Activated naive CD8-positive, alpha-beta T cell treated with anti-CD3 and anti-CD28 coated beads, Interleukin-2, amount 10 ng/mL, durations not matched to agents 7 days and 5 days (primary cell): ENCODE measurements at places on chromosomes 13 and 19. TPM values are rescaled to one million over a fixed set of nuclear protein-coding genes. Genes with fewer than 3 reads are reported as not detected.

Gene IFNL1
- not detected for total RNA-seq

Gene CPT1C
- total RNA-seq = 2.1 TPM

Gene OR7G3
- total RNA-seq = not detected

Gene STXBP2
- total RNA-seq = 189 TPM

Gene CBY2
- not detected for total RNA-seq

Gene ZFP14
- total RNA-seq = 9.3 TPM

Gene APC2
- 0.06 TPM for total RNA-seq

Gene URAD
- total RNA-seq = not detected
